Skeletal muscle tissue (tissue), 5 donors: ENCODE measurements at places on chromosomes 13 and 19. TPM values are rescaled to one million over a fixed set of nuclear protein-coding genes. Genes with fewer than 3 reads are reported as not detected.

The CEACAM4 gene
- total RNA-seq, result 1.0 TPM

The ZNF229 gene
- total RNA-seq, result 6.8 TPM

The APOC4 gene
- total RNA-seq, result not detected

The SPTBN4 gene
- 0.52 TPM for total RNA-seq

The RXFP2 gene
- total RNA-seq, result under 0.01 TPM
